ENCODE measurements at places on chromosomes 6 and 20.

GRCh38 chr6:99879431-99879830 lies 114.6 kb downstream of the MCHR2 start:
- no peak for DNase-seq

DNA sequence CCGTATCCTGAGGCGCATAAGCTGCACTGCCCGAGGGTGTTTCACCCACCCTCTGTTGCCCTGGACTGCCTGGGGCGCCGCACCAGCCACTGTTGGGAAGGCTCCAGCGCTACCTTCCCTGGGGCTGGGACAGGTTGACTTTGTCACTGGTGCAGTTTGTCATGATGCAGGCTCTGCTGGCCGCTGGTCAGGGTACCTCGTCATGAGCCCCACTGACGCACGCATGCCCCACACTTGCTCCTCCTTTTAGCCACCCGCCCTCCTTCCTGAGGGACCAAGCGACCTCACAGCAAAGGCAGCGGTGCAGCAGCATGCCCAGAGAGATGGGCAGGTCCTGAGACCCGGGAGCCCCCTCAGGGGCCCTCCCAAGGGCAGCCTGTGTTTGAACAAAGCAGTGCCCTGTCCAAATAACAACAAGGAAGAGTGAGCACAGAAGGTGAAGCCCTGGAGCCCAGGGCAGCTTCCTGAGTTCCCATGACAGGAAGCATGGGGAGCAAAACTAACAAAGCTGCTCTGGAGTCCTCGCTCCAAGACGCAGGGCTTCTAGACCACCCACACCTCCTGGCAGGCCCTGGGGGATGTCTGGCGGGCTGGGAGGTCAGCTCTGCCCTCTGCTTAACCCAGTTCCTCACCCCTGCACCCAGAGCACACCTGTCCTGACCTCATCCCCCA lies 50.1 kb upstream of the SMOC2 start:
- DNase-seq: no peak

- no peak for DNase-seq
These were observed 359.4 kb downstream of the CD83 start for GRCh38 chr6:14476793-14477531.

GRCh38 chr6:134211297-134211696 lies 106.6 kb downstream of the SGK1 start:
- no peak for DNase-seq

GRCh38 chr20:33359399-33360261 lies 41.7 kb downstream of the CDK5RAP1 start:
- DNase-seq: no peak

DNA sequence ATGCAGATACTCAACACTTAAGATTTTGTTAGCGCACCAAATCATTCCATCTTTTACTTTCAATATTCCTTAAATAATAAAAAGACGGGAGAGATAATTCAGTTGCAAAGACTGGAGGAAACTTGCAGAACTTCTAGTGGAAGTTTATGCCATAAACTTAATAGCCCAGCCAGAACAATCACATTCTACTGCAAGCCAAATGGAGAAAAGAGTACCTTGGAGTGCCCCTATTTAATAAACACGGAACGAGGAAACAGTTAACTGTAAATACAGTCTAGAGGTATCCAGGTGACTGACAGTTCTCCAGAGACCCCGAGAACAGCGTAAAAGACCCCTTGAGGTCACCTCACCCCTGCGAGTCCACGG lies 635 bp downstream of the SLC35B3 start:
- no peak for DNase-seq

DNA sequence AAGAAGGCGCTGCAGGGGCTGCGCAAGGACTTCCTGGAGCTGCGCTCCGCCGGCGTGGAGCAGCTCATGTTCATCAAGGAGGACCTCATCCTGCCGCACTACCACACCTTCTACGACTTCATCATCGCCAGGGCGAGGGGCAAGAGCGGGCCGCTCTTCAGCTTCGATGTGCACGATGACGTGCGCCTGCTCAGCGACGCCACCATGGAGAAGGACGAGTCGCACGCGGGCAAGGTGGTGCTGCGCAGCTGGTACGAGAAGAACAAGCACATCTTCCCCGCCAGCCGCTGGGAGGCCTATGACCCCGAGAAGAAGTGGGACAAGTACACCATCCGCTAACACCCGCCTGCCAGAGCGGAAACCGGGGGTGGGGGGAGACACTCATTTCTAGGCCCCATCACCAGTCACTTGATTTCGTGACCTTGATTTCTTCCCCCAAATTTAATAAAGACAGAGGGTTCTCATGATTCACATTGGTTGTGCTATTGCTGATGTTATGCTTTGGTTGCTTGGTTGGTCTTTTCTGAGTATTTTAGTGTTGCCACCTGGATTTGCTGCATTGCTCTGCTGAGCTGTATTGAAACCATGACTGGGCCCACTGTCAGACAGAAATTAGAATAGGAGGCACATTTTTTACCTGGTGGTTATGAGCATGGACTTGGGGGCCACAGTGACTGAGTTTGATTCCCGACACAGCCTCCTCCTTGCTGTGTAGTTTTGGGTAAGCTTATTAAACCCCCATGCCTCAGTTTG lies 1.5 kb downstream of the FAM50B start:
- DNase-seq: no peak

DNA sequence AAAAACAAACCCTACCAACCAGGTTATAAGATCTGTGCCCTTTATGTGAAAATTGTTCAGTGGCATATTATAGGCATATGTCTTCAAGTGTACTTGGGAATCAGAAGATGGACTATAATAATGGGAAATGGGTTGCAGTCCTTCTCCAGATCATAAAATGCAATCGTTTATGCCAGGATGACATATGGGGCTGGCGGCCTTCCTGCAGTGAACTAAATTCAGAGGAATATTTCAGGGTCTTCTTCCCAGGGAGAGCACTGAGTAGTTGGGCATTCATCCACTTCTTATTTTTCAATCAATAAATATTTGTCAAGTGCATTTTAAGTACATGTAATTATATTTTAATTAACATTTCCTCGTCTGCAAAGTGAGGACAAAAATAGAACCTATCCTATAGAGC lies 176.2 kb upstream of the CNR1 start:
- no peak for DNase-seq

- no peak for DNase-seq
These were observed 237.4 kb downstream of the PTPRK start for GRCh38 chr6:128282961-128283360.

DNA sequence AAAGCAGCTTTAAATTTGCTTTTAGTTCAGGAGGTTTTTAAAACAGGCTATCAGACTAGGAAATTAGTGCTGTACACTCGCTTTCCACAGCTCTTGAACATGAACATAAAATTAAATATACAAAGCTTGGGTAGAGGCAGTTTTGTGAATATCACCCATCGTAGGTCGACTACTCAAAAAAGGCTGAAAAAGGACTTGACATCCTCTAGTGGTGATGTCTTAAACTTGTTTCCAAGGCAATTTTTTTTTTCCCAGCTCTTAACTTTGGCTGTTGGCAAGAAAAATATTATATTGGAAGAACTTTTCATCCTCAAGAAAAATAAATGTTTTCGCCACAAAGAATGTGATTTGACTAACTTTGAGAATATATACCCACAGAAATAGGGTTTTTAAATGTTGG lies 2.9 kb downstream of the MAP7 start:
- no peak for DNase-seq

DNA sequence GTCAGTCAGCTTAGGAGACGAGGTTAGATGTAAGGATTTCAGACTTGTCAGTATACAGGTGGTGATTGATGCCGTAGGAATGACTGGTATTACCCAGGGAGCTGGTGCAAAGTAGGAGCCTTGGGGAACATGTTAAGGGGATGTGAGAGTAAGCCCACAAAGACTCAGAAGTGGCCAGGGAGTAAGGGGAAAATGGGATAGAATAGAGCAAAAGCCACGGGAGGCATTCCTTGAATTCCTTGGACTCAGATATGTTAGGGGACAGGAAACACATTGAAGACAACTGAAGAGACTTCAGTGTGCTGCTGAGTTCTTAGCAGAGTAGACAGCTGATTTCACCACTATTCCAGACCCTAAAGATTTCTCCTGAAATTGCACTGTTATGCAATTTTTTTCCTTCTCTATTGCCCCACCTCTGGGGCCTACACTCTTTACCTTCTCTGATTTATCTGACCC lies 1.2 kb upstream of the ACAT2 start:
- no peak for DNase-seq

- DNase-seq: no peak
These were observed 69.4 kb upstream of the KIF25 start for GRCh38 chr6:167928111-167928510.

- no peak for DNase-seq
These were observed 620.0 kb upstream of the FLRT3 start for GRCh38 chr20:14957402-14957801.

GRCh38 chr6:133749427-133749826 lies 139.5 kb upstream of the TCF21 start:
- no peak for DNase-seq

DNA sequence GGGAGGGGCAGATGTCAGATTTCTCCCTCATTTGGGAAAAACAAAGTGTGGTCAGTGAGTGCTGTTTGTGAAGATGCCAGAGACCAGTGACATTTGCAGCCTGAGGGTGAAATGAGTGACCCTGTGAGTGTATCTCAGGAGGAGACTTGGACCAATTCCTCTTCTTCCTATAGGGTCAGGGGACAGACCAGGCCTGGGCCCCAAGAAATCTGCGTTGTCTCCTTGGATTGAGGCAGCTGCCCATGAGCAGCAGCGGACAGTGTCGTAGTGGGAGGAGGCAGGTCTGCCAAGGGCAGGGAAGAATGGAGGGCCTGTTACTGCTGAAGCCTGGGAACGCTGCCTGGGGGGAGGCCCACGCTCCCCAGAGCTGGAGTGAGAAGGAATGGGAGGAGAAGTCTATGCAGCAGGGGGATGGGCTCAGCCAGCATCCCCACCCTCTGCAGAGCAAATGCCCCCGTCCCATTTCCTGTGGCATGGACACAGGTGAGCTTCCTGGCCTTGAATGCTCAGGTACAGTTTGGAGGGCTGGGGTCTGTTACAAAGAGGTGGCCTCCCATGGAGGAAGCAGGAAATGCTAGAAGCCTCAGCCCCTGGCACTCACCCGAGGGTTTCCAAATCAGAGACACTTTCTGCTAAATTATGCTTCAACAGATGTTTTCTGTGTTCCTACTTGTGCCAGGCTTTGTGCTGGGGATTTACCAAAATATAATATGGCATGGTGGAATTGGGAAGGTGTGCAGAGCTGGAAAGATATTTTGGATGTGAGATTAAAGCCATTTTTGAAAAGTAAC lies 29.8 kb downstream of the DAAM2 start:
- no peak for DNase-seq

DNA sequence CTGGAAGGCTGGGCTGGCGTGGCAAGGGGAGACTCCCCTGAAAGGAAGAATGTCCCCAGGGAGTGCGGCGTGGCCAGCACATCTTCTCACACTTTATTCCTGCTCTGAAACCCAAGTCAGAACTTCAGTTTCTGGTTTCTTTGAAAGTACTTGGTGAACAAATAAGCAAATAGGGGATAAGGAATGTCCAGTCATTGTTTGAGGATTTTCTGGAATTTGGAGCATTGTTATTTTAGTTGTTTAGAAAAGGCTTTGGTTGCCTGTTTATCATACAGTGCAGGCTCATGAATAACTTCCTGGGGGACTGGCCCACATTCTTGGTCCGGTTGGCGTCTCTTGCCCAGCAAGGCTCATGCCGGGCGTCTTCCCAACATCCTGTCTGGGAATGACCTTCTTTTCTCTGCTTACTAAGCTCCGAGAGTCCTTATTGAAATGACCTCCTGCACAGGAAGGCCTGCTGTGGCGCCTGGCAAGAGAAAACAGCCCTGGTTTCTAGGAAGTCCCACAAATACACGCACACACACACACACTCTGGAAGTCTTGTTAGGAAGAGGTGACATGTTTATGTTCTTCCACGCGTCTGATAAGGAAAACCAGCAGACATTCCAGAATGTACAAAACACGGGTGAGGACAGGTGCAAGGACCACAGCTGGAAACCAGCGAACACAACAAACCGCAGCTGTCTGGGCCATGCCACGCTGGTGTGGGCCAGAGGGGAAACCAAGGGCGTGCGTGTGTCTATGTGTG lies 71.9 kb downstream of the TMEM170B start:
- no peak for DNase-seq

DNA sequence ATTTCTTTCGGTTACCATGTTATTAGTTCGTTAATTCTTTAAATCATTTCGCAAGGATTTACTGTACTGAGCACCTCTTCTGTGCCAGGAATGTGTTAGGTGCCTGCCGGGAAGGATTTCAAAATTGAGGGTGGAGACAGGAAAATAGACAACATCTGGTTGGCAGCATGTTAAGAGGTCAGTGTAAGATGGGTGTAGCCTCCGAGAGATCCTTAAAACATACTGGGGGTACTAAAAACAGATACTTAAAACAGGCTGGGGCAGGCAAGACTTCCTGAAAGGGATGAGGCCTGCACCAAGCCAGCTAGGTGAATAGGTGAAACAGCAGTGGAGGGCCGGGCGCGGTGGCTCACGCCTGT lies 178.0 kb upstream of the SGK1 start:
- DNase-seq: no peak

DNA sequence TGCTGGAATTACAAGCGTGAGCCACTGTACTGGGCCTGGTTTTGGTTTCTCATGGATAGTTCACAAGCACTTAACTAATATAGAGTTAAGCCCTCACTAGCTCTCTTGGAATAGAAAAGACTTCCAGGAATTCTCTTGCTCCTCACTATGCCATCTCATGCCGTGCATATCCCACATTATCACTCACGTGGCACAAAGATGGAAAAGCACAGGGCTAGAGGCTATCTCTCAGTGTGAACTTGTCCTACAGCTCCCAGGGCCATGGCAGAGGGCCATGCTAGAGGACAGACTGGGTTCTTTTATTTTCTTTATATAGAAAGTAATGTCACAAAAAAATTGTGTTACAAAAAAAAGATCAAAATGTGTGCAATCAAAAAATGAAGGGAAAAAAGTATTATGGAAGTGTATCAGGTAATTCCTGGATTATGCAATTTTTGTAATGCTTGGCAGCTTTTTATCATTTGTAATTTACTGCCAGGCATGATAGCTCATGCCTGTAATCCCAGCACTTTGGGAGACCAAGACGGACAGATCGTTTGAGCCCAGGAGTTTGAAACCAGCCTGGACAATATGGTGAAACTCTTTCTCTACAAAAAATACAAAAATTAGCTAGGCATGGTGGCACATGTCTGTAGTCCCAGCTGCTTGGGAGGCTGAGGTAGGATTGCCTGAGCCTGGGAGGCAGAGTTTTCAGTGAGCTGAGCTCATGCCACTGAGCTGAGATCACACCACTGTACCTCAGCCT lies 6.4 kb upstream of the SLC2A12 start:
- DNase-seq: no peak

DNA sequence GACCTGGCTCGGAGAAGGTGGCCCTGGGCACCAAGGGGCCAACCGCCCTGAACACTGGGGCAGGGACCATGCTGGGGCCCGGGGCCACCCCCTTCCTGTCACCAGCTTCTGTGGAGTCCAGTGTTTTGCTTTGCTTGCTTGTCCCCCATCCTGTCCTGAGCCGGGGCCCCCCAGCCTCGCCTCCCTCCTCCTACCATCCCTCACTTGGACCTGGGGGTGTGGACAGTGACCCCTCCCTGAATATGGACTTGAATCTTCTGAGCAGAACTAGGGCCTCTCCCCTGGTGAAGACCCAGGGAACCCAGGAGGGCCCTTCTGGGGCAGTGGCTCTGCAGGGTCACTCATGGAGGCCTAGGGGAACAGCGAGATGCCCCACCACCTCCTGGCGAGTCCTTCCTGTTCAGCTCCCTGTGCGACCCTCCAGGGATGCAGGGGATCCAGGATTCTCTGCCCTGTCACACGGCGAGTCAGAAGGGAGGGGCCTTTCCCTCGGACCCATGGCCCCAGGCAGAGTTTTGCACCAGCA lies 41.6 kb downstream of the VSTM2L start:
- no peak for DNase-seq

Measured in CD4-positive, alpha-beta T cell treated with Interleukin-15 for 1 hour (primary cell).